ENCODE measurements at places on chromosomes 2 and 18.

GRCh38 chr2:191854382-191855372, 7.8 kb upstream of the CAVIN2 start:
- no peak for DNase-seq

GRCh38 chr2:140734992-140735391, 1395.8 kb downstream of the LRP1B start:
- no peak for DNase-seq

GRCh38 chr2:220764171-220764570, 807.9 kb downstream of the EPHA4 start:
- no peak for DNase-seq

DNA sequence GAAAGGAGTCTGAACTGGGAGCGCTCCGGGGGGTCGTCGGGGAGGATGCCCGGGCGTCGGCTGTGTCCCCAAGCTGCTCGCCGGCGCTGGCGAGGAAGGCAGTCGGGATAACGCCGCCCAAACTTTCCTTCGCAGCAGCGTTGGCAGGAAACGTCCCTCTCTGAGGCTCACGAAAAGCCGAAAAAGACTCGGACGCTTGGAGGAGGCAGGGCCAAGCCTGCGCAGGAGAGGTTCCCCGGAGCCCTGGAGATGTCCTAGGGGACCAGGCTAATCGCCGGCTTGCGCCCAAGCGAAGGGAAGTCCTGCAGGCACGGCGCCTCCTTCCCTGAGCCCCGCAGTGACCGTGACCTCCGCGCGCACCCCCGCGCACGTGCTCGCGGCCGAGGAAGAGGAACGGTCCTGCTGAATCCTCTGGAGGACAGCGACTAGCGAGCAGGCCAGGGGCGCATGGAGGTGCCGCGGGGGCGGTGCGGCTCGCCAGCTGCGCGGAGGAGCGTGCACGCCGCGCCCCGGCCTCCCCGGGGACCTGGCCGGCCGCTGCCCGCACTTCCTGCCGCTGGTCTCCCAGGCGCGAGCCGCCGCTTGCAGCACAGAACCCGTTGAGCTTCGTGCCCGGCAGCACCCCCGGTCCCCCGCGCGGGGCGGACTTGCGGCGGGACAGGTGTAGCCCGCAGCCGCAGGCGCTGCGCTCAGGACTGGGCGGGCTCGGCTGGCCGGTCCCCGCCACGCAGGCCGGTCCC, at the start of gene SH3RF3:
TSS of gene SH3RF3 (plus strand) at position 590 of the 740 bp plus-strand sequence.
- DNase-seq, result peak; percentile 13

DNA sequence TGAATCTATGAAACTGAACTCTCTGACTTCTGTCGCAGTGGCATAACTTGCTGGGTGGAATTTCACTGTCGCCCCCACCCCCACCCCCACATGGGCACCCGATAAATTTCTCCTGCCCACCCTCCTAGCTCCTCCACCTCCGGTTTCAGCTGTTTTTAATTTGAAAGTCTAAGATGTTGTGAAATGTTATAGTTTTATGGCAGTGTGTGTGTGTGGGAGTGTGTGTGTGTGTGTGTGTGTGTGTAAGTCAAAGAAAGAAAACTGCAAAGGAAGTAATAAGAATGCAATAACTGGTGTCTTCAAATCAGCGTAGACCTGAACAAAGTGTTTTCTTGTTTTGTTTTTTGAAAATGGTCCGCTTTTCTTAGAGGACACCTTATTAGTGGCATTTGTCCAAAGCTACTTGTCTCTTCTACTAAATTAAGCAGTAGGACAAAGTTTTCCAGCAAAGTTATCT, 388 bp downstream of the DTNA start:
- DNase-seq, result no peak

DNA sequence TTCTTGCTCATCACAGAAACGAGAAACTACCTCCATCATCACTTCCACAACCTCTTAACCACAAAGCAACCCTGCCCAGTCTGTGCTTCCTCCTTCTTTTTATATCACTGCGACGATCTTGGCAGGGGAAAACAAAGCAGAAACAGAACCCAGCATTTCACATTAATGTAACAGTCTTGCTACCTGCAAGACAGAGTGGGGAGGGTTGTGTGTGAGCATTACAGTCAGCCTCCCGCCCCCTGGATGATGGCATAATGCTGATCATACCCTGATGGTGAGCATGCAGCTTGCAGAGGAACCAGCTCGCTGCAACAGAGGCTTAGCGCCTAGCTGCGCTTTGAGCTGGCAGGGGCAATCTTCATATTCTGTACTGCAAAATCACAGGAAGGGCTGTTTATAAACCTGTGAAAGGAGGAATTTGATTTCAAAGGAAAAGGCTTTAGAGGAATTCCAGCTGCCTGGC, 376.1 kb downstream of the IRS1 start:
- peak; percentile 20 for DNase-seq

GRCh38 chr2:64819774-64820688, 166.3 kb upstream of the SERTAD2 start:
- DNase-seq, result no peak

- no peak for DNase-seq
These were observed 563.9 kb downstream of the DCC start for GRCh38 chr18:52903857-52904256.

DNA sequence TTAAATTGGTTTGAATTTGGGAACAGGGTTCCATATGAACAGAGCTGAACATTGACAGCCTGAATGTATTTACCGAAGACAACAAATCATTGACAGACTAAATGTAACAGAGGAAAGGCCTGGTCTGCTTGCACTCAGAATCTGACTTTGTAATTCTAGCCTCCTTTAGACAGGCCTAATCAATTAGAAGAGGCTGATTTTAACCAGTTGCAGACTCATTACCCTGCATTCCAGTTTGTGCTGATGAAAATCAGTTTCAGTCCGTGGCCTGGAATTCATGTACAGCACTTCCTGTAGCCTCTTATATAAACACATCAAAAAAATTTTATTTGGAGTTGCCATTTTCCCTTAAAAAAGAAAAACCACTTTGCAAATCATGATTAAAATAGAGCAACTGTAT, 93.1 kb upstream of the ZFP36L2 start:
- DNase-seq, result no peak

DNA sequence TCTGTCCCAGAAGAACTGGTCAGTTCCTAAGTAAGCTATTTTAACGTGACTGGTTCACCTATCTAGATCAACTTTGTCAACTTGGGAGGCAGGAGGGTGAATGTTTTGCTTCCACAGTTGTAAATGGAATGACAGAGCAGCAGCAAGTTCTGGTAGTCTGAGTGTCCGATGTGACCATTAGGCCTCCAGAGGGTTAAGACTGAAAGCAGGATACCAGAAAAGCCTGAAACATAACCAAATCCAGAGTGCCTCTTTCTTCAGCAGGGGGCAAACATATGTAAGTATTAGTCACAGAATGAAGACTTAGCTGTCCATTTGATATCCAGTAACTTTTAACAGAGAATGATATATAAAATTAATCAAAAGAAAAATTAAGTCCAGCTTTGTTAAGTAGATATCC, 9.2 kb downstream of the HOXD3 start:
- DNase-seq, result no peak

DNA sequence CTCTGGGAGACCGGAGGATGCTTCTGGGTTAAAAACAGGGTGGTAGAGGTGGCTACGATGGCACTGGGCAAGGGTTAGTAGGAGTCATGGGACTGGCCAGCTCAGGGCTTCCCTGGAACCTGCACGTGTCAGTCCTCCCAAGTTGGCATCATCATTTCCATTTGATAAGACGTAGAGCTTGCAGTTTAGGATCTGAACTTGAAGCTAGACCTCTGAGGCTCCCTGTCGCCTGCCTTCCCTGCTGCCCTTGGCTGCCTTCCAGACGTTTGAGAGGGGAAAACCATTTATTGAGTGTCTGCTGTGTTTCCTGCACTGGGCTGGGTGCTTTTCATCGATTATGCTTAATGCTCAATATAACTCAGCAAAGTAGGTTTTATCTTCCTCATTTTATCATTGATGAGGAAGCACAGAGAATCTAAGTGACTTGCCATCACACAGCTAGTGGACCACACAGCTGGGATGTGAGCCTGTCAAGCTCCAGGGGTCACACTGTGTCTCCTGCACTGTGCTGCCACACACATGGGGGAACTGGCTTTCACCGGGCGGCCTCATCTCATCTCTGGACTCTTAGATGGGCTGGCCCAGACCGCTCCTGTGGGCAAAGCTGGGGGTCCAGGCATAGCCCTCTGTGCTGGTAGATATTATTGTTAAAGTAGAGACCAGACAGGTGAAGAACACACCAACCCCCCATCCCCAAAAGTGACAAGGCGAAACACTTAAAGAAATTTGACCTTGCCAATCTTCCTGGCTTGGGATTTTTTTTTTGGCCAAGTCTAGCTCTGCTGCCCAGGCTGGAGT, 7.8 kb downstream of the NT5DC4 start:
- no peak for DNase-seq

DNA sequence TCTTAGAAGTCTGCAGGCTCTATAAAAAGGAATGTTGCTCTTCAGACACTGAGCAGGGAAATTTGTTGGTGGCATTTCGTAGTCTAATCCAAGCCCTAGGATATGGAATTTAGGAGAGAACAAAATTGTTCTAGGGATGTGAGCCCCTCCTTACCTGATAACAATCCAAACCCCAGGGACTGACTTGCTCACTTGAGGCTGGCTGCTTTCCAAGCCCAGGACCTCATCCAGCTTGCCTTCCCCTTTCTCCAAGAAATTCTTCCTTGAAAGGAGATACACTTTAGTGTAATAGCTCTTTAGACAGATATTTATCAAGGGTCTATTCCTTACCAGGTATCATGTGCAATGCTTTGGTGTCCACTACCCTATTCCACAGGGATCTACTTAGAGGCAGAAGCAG, 279.8 kb downstream of the C1D start:
- no peak for DNase-seq

DNA sequence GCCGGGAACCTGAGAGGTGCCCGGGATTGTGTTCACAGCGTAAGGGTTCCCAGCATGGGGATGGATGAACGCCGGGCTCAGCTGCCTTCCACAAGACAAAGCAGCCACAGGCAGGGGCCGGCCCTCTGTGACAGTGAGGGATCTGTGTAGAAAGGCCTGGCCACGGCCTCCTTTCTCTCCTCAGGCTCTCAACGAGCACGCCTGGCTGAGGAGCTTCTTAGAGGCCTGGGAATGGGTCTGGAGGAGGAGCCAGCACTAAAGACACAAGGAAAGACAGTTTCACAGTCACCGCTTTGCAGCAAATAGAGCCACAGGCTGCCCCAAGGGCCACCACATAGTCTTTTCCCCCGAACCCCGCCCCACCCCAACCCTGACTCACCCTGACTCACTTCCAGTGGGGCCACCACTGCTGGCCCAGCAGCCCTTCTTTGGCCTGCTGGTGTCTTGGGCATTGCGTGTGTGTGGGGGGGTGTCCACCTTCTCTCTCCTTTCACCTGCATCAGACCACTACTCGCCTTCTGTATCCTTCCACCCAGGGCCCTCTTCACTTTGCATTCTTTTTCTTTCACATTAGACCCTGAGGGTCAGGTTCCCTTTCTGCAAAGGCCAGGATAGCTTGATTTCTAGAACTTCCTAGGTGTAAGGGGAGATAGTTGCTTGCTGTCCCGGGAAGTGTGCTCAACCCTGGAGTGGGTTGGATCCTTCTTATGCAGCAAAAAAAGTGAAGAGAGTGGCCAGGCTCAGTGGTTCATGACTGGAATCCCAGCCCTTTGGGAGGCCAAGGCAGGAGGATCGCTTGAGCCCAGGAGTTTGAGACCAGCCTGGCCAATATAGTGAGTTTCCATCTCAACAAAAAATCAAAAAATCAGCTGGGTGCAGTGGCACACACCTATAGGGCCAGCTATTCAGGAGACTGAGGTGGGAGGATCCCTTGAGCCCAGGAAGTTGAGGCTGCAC, 19.3 kb upstream of the HPCAL1 start:
- DNase-seq, result no peak

DNA sequence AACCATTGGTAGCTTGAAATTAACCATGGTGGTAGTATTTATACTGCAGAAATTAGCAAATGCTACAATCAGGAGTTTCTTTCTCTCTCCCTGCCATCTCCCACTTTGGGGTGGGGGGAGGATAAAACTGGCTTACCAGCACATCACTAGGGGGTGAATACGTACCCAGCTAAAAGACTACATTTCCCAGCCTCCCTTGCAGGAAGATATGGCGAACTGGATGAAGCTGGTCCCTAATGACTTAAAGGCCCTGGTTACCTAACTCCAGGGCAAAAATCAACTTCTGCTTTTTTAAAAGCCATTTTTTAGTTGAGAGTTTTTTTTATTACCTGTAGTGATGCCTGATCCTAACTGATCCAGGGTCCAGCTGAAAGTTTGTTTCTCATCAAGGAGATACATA, 70.3 kb upstream of the RAB12 start:
- DNase-seq, result no peak

- DNase-seq, result no peak
These were observed 174.4 kb upstream of the ERBB4 start for GRCh38 chr2:212712991-212713390.

GRCh38 chr2:134370655-134371445, 117.0 kb downstream of the MGAT5 start:
- no peak for DNase-seq

All from stimulated activated CD4-positive, alpha-beta T cell treated with anti-CD3 and anti-CD28 coated beads, Interleukin-1b, Interleukin-23, amount 100 ng/mL, for 24 hours (primary cell).